Stimulated activated CD4-positive, alpha-beta T cell treated with anti-CD3 and anti-CD28 coated beads, Interleukin-12 subunit alpha, Interleukin-12 subunit beta, amount 100 ng/mL, for 24 hours (primary cell): ENCODE measurements at places on chromosomes 7 and 10.

DNA sequence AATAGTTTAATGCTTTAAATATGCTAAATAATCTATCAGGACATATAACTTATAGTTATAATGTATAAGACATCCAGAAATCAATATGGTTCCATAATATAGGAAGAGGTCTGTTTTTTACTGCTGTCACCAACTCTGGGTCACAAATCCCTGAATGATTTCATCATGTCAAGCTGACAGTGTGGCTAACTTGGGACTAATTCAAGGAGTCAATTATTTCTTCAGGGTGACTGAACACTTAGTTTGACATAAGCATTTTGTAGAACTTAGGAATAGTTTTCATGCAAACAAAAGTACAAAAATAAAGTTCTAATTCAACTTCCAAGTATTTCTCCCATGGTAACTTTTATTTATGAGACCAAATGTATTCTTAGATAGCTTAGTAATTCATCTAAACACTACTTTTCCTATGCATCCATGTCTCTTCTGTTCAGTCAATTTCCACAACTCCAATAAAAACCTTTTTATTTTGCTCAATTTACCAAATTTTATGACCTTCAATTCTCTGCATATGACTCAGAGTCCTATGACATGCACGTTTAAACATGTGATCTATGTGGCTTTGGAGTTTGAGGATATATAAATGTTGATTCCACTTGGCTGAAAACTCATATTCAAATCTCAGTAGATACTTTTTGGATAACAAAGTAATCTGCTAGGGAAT is 40.3 kb upstream of the GNAT3 start:
- DNase-seq = no peak

DNA sequence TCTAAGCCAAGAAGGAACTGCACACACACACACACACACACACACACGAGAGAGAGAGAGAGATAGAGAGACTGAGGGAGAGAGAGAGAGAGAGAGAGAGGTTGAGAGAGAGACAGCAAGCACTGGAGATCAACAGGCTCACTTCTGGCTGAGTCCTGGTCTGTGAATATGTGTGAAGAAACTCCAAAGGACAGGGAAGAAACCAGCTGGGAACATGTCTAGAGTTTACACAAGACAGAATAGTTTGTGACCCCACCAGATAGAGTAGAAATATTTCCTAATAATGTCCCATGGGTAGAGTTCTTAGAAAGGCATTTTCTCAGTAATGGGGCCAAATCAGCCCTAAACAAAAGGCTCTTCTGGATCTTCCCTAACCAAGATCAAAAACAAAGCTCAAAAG is 155.5 kb upstream of the IGFBP3 start:
- DNase-seq = no peak

- no peak for DNase-seq
These were observed 9.0 kb downstream of the GUSB start for GRCh38 chr7:65972976-65973375.

GRCh38 chr10:103333934-103334520 is 16.9 kb downstream of the PCGF6 start:
- no peak for DNase-seq

- no peak for DNase-seq
These were observed 128.6 kb upstream of the KCTD7 start for GRCh38 chr7:66500087-66500486.

DNA sequence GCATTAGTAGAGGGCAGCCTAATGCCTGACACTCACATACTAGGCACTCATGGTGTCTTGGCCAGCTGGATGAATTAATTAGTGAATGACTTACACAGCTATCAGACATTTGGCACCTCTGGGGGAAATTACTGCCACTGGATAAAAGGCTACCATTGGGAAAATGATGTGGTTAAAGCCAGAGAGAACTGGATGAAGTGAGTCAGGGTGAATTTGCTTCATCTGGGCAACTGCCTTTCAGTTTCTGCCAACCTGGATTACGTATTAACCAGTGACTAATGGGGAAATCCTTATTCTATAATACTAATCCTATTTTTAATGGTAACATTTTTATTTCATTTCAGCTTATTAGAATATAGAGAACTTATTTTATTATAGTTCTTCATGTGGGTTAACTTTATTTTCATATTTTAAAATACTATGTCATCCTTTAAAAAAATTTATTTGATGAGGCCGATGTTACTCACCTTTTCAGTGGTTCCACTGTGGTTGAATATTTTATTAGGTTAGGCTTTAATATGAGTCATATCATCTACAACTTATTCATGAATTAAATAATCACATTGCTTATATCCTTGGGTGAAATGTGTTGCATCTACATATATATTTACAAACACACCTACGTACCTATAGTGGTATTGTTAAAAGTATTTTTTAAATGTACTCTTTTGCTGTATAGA is 85.6 kb upstream of the CAPZA2 start:
- no peak for DNase-seq

DNA sequence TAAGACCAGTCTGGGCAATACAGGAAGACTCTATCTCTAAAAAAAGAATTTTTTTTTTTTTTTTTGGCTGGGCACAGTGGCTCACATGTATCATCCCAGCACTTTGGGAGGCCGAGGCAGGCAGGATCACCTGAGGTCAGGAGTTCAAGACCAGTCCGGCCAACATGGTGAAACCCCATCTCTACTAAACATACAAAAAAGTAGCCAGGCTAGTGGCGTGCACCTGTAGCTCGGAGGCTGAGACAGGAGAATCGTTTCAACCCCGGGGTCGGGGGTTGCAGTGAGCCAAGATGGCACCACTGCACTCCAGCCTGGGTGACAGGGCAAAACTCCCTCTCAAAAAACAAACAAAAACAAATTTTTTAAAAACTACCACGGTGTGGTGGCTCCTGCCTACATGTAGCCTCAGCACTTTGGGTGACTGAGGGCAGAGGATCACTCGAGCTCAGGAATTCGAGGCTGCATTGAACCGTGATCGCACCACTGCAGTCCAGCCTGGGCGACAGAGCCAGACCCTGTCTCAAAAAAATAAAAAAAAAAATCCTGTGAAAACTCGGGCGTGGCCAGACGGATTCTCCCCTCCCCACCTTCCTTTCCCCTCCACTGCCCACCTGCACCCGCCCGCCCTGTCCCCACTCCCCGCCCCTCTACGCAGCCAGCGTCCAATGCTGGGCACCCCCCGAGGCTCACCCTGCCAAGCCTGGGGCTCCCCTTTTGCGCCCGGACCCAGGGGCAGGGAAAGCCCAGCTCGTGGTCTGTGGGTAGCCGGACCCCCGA is 745 bp upstream of the ORAI2 start:
- no peak for DNase-seq

- DNase-seq = no peak
These were observed 31.2 kb downstream of the SPOCK2 start for GRCh38 chr10:72056932-72057751.

- DNase-seq = no peak
These were observed 248.4 kb downstream of the WDR11 start for GRCh38 chr10:121099592-121099991.
